Smooth muscle cell of trachea (primary cell): ENCODE measurements at places on chromosomes 1 and 21. TPM values are rescaled to one million over a fixed set of nuclear protein-coding genes. Genes with fewer than 3 reads are reported as not detected.

DRAM2 gene
- 54.7 and 81.2 TPM in 2 replicates for total RNA-seq

KCNK1 gene
- 4.0 and 7.4 TPM in 2 replicates for total RNA-seq

SPTA1 gene
- total RNA-seq, result under 0.01 TPM in 2 replicates

TTLL7 gene
- total RNA-seq, result 18.7 and 31.6 TPM in 2 replicates

UMODL1 gene
- not detected in 2 replicates for total RNA-seq

SNX7 gene
- 46.5 and 54.0 TPM in 2 replicates for total RNA-seq

MPL gene
- total RNA-seq, result not detected in 2 replicates

TSEN15 gene
- total RNA-seq, result 27.0 and 51.9 TPM in 2 replicates

NBPF12 gene
- total RNA-seq, result 7.0 and 7.4 TPM in 2 replicates

BATF3 gene
- 1.2 and 3.1 TPM in 2 replicates for total RNA-seq

CRTC2 gene
- total RNA-seq, result 4.2 and 4.6 TPM in 2 replicates

COL24A1 gene
- total RNA-seq, result 0.83 and 0.87 TPM in 2 replicates

NBPF4 gene
- not detected in 2 replicates for total RNA-seq

OR2T8 gene
- not detected in 2 replicates for total RNA-seq

NEGR1 gene
- 3.6 and 7.7 TPM in 2 replicates for total RNA-seq

SLC45A1 gene
- 1.2 and 4.8 TPM in 2 replicates for total RNA-seq

NVL gene
- total RNA-seq, result 19.0 and 25.9 TPM in 2 replicates

OR2T6 gene
- total RNA-seq, result not detected in 2 replicates

GBP4 gene
- 0.15 and 0.33 TPM in 2 replicates for total RNA-seq

WNT3A gene
- total RNA-seq, result not detected in 2 replicates

GNAT2 gene
- total RNA-seq, result 0.17 and 0.29 TPM in 2 replicates
